Activated CD4-positive, alpha-beta T cell treated with anti-CD3 and anti-CD28 coated beads for 36 hours (primary cell): ENCODE measurements at places on chromosomes 13 and 19. TPM values are rescaled to one million over a fixed set of nuclear protein-coding genes. Genes with fewer than 3 reads are reported as not detected.
A peak's percentile ranks its signal among the peaks of the same experiment; 100 is the strongest.

The PABPC3 gene
- total RNA-seq: 0.64 TPM

The IZUMO2 gene
- total RNA-seq: not detected

The ZNF93 gene
- total RNA-seq: 21.7 TPM

The WDR88 gene
- total RNA-seq: 0.21 TPM

The PLVAP gene
- not detected for total RNA-seq

The LGALS7B gene
- not detected for total RNA-seq

The KLK14 gene
- 1.1 TPM for total RNA-seq

DNA sequence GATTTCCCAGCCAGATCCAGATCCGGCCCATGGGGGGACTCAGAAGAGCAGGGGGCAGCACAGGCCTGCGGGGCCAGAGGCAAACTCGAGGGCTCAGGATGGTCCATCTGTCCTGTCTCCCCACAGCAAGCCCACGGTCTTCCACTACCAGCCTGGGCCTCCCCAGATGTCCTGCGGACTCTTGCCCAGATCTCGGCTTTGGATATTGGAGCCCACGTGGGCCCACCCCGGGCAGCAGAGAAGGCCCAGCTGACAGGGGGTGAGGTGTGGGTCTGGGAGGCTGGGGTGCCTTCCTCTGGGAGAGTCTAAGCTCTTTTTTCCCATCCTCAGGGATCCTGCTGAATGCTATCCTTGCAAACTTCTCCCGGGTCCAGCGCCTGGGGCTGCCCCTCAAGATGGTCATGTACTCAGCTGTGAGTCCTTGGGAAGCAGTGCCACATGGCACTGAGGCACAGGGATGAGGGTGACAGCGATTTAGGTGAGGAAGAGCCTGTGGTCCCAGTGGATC lies 3.4 kb downstream of the ACP4 start:
- no peak for DNase-seq
- H3K4me1 ChIP-seq: peaks cover 6% of the 10 kb centered on the region
- no peak overlapping the region for H3K4me3 ChIP-seq

- H3K4me3 ChIP-seq: no peak overlapping the region
- H3K27ac ChIP-seq: no peak overlapping the region
- no peak for DNase-seq
- H3K27me3 ChIP-seq: no peaks in the 10 kb centered on the region
- no peaks in the 10 kb centered on the region for H3K4me1 ChIP-seq
These were observed 47.8 kb upstream of the KPNA3 start for GRCh38 chr13:49840266-49840665.

- no peak overlapping the region for H3K4me3 ChIP-seq
- H3K36me3 ChIP-seq: no peaks in the 10 kb centered on the region
- H3K4me1 ChIP-seq: no peaks in the 10 kb centered on the region
These were observed 224.1 kb downstream of the FGF9 start for GRCh38 chr13:21894703-21895699.

- no peak for DNase-seq
- no peaks in the 10 kb centered on the region for H3K4me1 ChIP-seq
- no peak overlapping the region for H3K4me3 ChIP-seq
- H3K27me3 ChIP-seq: no peaks in the 10 kb centered on the region
- no peaks in the 10 kb centered on the region for H3K36me3 ChIP-seq
These were observed 470.2 kb upstream of the PRR20A start for GRCh38 chr13:56670563-56670962.

GRCh38 chr13:101611491-101612475 lies 159.3 kb downstream of the ITGBL1 start:
- no peaks in the 10 kb centered on the region for H3K36me3 ChIP-seq
- DNase-seq: no peak
- H3K27ac ChIP-seq: no peak overlapping the region
- peaks cover 20% of the 10 kb centered on the region for H3K27me3 ChIP-seq
- H3K4me3 ChIP-seq: no peak overlapping the region

- peaks cover 29% of the 10 kb centered on the region for H3K4me1 ChIP-seq
- H3K36me3 ChIP-seq: peaks cover 29% of the 10 kb centered on the region
- peaks cover 1% of the 10 kb centered on the region for H3K27me3 ChIP-seq
- H3K27ac ChIP-seq: peak overlapping the region; percentile 92
These were observed 434 bp upstream of the FNDC3A start for GRCh38 chr13:48975101-48975855.

DNA sequence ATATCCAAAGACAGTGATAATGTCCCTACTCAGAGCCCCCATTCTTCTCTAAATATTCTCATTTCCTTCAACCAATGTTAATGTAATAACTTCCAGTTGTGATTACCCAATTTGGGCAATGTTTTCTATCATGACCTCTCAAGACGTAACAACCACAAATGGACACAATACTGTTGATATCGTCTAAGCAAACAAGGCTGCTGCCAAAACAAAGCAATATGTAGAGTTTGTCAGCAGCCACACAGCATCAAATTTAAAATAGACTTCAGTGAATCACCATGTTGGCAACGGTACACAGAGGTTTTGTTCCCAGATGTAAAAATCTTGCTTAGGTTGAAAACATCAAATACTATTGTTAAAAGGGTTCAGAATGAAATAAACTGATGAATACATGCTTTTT lies 205.1 kb downstream of the DACH1 start:
- H3K27me3 ChIP-seq: no peaks in the 10 kb centered on the region
- H3K27ac ChIP-seq: no peak overlapping the region
- no peaks in the 10 kb centered on the region for H3K4me1 ChIP-seq
- no peaks in the 10 kb centered on the region for H3K36me3 ChIP-seq
- no peak overlapping the region for H3K4me3 ChIP-seq

DNA sequence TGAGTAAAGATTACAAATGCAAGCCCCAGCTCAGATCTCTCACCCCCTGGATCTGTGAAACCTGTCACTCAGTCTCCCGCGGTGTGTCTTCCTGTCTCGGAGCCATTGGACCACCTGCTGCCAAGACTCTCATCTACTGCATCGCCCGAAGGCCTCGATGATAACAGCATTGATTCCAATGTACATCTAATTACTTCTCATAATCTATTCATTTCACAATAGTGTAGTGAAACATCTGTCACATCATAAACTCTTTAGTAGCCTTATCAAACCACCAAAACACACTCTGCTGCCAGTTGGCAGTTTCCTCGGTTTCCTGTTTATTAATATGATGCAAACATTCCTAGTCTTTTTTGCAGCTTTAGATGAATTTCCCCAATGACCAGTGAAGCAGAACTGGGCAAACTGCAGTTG lies 220.3 kb downstream of the POU4F1 start:
- peaks cover 6% of the 10 kb centered on the region for H3K27me3 ChIP-seq
- H3K36me3 ChIP-seq: no peaks in the 10 kb centered on the region
- H3K4me3 ChIP-seq: no peak overlapping the region
- H3K27ac ChIP-seq: no peak overlapping the region
- no peaks in the 10 kb centered on the region for H3K4me1 ChIP-seq

- H3K4me3 ChIP-seq: no peak overlapping the region
- H3K27ac ChIP-seq: no peak overlapping the region
- no peaks in the 10 kb centered on the region for H3K27me3 ChIP-seq
- H3K4me1 ChIP-seq: no peaks in the 10 kb centered on the region
- DNase-seq: no peak
These were observed 13.1 kb upstream of the OR1M1 start for GRCh38 chr19:9073806-9074205.

- H3K4me3 ChIP-seq: no peak overlapping the region
- H3K4me1 ChIP-seq: peaks cover 9% of the 10 kb centered on the region
- DNase-seq: no peak
- peaks cover 12% of the 10 kb centered on the region for H3K36me3 ChIP-seq
These were observed 4.5 kb upstream of the CADM4 start for GRCh38 chr19:43644181-43644580.

- no peak overlapping the region for H3K27ac ChIP-seq
- no peak for DNase-seq
- no peaks in the 10 kb centered on the region for H3K36me3 ChIP-seq
- no peak overlapping the region for H3K4me3 ChIP-seq
- H3K27me3 ChIP-seq: peaks cover 9% of the 10 kb centered on the region
- peaks cover 14% of the 10 kb centered on the region for H3K4me1 ChIP-seq
These were observed 631.3 kb downstream of the EFNB2 start for GRCh38 chr13:105904034-105904742.

DNA sequence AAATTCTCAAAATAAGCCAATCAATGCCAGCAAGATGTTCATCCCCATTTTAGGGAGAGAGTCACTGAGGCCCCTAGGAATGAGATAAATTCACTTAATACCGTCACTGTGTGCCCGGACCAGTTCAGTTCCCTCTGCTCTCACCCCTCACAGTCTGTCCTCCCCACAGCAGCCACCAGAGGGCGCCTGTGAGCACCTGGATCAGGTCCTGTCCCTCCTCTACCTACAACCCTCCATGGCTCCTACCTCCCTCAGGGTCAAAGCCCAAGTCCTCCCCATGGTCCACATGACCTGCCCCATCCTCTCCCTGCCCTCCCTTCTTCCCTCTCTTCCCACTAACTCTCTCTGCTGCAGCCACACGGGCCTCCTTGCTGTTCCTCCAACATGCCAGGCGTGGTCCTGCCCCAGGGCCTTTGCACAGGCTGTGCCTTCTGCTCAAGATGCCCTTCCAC lies 42.0 kb upstream of the NFIC start:
- H3K4me1 ChIP-seq: no peaks in the 10 kb centered on the region
- peak; percentile 90 for DNase-seq
- H3K36me3 ChIP-seq: no peaks in the 10 kb centered on the region
- H3K4me3 ChIP-seq: no peak overlapping the region
- H3K27me3 ChIP-seq: peaks cover 22% of the 10 kb centered on the region

DNA sequence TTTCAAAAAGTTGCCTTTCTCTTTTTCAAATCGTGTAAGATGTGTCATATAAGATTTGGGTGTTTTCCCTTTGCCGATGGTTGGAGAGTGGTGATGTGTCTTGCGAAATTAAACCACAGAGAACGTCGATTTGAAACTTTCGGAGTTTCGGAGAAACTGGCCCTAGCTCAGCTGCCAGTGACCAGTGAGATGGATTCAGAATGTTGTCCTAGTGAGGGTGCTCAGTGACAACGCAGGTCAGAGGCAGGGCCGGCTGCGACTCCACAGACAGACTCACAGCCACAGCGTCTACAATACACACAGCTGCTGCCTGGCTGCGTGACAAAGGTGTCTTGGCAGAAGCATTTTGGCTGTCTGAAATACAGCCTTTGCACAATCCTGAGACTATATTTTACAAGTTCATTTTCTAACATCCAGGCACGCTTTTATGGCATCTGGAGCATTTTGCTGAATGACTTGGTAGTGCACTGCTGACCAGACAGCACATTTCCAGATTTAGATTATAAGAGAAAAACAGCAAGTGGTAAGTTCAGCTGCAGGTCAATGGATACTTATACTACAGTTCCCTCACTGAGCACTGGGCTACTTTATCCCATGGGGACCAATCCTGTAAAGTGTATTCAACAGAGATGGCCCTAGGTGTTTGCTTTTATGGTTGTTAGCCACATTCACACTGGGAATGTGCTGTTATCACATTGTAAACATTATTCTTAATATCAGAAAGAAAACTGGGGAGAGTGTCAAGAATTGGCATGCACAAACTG lies 207.5 kb downstream of the KCNRG start:
- DNase-seq: peak; percentile 28
- H3K36me3 ChIP-seq: no peaks in the 10 kb centered on the region
- peaks cover 33% of the 10 kb centered on the region for H3K27me3 ChIP-seq
- no peak overlapping the region for H3K27ac ChIP-seq
- H3K4me1 ChIP-seq: peaks cover 46% of the 10 kb centered on the region

- no peaks in the 10 kb centered on the region for H3K4me1 ChIP-seq
- peaks cover 17% of the 10 kb centered on the region for H3K27me3 ChIP-seq
- no peaks in the 10 kb centered on the region for H3K36me3 ChIP-seq
- DNase-seq: no peak
- H3K27ac ChIP-seq: no peak overlapping the region
These were observed 159.9 kb downstream of the USP12 start for GRCh38 chr13:27011661-27012060.

DNA sequence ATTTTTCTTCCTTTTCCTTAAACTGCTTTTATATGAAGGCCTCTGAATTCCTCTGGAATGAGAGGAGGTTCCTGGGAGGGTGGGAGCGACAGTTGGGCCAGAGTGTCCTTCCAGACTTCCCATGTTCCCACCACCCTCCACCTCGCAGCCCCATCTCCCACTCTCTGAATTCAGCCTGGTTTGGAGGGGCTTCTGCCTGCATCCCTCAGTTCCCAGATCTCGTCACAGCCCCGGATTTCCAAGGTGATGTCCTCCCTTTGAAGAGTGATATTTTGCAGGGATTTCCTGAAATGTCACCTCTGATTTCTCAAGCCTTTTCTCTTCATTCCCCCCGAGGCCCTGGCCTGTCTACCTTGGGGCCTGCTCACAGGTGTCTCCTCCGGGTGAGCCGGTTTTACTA lies 16.7 kb upstream of the SLC7A9 start:
- no peak overlapping the region for H3K4me3 ChIP-seq
- H3K36me3 ChIP-seq: peaks cover 7% of the 10 kb centered on the region
- H3K27me3 ChIP-seq: no peaks in the 10 kb centered on the region
- H3K4me1 ChIP-seq: no peaks in the 10 kb centered on the region
- DNase-seq: no peak
- no peak overlapping the region for H3K27ac ChIP-seq

DNA sequence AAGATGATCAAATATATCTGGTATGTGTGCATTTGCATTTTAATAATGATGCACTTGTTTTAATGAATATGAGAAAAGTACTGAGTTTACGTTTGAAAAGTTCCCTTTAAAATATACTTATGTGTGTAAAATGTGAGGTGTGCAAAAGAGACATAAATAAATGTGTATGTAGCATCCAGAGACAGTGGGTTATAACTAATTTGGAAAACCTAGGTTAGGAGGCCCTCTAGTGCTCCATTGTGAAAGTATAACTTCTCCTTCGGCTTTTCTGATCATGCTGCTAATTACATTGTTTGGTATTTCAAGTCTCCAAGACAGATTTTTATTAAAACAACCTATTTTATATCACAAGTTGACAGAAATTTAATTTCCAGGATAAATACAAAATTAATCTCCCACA lies 30.1 kb downstream of the SCEL start:
- H3K4me3 ChIP-seq: no peak overlapping the region
- no peaks in the 10 kb centered on the region for H3K36me3 ChIP-seq
- no peak for DNase-seq
- peaks cover 1% of the 10 kb centered on the region for H3K27me3 ChIP-seq

DNA sequence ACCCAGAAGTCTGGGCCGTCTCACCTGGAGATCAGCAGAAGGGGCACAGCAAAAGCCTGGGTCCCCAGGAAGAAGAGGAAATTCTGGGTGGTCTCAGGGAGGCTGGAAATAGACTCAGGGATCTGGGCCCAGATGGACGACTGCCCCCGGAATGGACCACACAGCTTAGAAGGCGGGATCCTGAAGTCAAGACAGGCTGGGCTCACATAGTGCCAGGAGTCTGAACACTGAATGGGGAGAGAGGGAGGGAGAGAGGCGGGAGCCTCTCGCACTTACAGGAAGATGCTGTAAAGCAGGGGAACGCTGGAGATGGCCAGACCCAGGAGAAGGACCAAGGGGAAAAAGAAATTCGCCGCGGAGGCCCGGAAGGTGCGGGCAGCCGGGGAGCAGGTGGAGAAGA lies 1.3 kb upstream of the LENG1 start:
- H3K27me3 ChIP-seq: peaks cover 7% of the 10 kb centered on the region
- peaks cover 15% of the 10 kb centered on the region for H3K36me3 ChIP-seq
- peak overlapping the region; percentile 98 for H3K27ac ChIP-seq
- peaks cover 53% of the 10 kb centered on the region for H3K4me1 ChIP-seq
- H3K4me3 ChIP-seq: peak overlapping the region; percentile 87
